ENCODE measurements at places on chromosomes 13 and 19. TPM values are rescaled to one million over a fixed set of nuclear protein-coding genes. Genes with fewer than 3 reads are reported as not detected.

DNA sequence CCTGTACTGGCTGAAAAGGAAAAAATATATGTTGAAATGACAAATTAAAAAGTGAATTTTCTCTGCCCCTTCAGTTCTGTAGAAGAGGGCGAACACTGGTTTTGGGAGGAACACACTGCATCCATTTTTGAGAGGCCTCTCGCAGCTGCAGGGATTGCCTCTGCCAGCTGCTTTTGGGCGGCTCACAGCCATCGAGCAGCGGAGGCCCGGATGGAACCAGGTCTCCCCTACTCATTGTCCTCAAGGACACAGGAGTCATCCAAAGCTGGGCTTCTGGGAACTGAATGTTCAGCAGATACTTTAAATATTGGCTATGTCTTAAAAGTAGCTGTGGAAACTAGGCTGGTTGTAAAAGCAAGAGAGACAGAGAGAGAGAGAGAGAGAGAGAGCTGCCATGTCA lies 17.1 kb downstream of the RCBTB2 start:
- DNase-seq, result no peak

- no peak for DNase-seq
These were observed 303.4 kb upstream of the SGCG start for GRCh38 chr13:22877421-22877820.

Gene ZNF90
- 0.66 TPM for total RNA-seq

Gene C19orf47
- total RNA-seq, result 166 TPM

GRCh38 chr19:6091771-6092291 lies 18.5 kb downstream of the RFX2 start:
- DNase-seq, result no peak

Measured in left ventricle myocardium inferior (tissue), 1 donor.